WTC11 (cell line): ENCODE measurements at places on chromosomes 11 and 22.
A peak's percentile ranks its signal among the peaks of the same experiment; 100 is the strongest.

DNA sequence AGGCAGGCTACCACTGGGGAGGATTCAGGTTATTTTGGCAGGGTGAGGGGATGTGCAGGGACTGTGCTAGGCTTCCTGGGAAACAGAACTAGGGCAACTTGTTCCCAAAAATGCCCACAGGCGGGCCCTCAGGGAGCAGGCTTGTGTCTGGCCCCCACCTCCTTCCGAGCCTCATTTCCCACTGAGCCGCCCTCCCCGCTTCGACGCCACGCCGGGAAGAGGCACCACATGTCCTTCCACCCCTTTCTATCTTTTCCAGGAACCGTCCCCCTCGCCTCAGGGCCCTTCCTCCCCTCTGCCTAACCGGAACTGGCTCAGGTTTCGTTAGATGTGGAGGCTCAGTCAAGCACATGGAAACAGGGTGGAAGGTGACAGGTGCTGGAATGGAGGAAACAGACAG lies 9.4 kb upstream of the CHADL start:
- DNase-seq: no peak

GRCh38 chr22:30413001-30413400 lies 12.6 kb upstream of the MTFP1 start:
- no peak for DNase-seq

GRCh38 chr11:126585388-126585773 lies 229.9 kb downstream of the ST3GAL4 start:
- no peak for DNase-seq

GRCh38 chr11:69950120-69950519 lies 128.0 kb upstream of the ANO1 start:
- DNase-seq: peak; percentile 89

GRCh38 chr11:58656348-58656747 lies 33.9 kb downstream of the CNTF start:
- no peak for DNase-seq

- DNase-seq: no peak
Observed at GRCh38 chr11:66861774-66862558, 5.1 kb downstream of the LRFN4 start.

GRCh38 chr11:27653990-27654758 lies 46.1 kb downstream of the BDNF start:
- DNase-seq: no peak

DNA sequence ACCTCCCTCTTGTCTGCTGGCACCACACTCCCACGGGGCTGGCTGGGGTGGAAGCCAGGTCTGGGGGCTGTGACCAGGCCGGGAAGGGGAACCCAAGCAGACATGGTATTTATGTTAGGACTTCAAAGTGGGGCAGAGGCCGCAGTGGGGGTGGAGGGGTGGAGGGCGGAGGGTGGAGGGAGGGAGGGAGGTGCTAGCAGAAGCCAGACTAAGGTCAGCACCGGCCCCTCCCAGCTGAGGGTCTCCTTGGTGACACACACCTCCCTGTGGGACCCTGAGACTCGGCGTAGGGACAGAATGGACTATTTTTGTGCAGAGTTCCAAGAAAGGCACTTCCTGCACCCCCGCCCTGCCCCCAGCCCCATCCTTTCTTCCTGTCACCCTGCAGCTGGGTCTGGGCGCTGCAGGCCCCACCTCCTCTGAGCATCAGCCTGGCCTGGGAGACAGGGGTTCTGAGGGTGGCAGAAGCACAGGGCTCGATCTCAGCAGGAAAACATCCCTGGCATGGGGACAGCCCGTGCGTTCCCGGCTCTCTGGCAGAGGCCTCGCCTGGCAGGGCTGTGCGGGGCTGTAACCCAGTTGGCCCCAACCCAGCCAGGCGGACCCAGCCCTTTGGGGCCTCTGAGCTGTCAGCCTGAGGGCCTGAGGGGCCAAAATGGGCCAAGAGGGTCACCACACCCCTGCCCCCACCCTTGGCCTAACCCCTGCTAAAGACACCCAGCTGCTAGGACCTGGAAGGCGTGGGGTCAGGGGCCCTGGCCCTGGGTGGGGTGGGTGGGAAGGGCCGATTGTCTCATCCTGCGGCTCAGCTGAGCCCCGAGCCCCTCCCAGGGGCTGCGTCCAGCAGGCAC lies 9.6 kb upstream of the CD248 start:
- DNase-seq: no peak

DNA sequence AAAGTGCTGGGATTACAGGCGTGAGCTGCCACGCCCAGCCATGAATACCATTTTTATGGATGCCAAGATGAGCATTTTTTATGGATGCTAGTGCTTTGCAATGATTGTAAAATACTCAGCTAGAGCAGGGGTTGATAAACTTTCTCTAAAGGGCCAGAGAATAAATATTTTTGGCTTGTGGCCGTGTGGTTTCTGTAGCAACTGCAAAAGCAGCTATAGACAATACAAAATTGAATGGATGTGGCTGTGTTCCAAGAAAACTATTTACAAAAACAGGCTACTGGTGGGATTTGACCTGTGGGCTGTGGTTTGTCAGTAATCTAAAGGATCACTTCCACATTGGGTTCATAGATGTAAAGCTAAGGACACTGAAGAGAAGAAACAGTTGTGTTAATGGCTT lies 56.0 kb downstream of the COMMD9 start:
- no peak for DNase-seq

GRCh38 chr22:35313311-35314121 lies 13.8 kb downstream of the TOM1 start:
- DNase-seq: no peak

- DNase-seq: no peak
Observed at GRCh38 chr11:126339863-126340434, 15.5 kb upstream of the ST3GAL4 start.

DNA sequence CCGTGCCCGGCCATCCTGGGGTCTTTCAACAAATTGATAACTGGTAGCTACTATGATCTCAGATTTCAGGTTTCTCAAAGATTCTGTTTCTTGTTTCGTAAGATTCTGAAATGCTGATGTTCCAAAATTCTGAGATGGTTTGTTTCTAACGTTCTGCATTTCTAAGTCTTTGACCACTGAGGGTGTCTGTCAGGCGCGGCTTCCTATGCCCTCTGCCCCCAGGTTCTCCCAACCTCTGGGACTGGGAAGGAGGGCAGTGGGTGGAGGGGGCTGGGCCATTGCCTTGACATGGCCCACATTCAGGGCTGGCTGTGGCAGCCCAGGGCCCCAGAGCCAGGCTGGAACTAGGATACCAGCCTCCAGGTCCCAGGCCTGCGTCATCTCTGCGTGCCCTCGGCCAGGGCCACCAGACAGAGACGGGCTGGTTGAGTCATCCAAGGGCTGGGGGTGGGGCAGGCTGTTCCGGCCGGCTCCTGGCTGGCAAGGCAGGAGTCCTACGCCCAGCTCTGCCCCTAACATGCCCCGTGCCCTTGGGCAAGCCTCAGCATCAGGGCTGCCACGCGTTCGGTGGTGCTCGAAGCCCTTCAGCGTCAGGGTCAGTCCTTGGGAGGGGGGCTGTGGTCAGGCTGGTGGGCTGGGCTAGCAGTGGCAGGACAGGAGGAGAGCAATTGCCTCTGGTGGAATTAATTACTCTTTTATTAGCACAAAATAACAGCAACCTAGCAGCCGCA lies 5.2 kb downstream of the TMEM134 start:
- DNase-seq: no peak

- no peak for DNase-seq
Observed at GRCh38 chr22:28139961-28140360, 220.9 kb upstream of the PITPNB start.

GRCh38 chr11:95853862-95854261 lies 63.6 kb downstream of the CEP57 start:
- DNase-seq: no peak

GRCh38 chr11:82998697-82999096 lies 73.0 kb downstream of the RAB30 start:
- DNase-seq: no peak

DNA sequence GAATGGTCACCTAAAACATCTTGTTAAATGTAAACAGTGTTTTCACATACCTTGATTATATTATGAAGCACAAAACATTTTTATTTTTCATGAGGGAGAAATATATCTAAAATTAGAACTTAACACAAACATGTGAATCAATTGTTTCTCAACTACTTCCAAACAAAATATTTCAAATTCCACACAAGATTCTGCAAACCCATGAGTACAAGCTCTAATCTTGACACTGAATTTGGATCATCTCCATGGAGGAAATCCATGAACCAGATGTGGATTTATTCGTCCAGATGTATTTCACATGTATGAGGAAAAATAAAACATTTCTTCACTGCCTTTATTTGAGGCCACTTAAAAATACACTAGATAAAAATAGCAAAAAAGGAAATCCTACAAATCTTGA lies 184.2 kb downstream of the SBF2 start:
- DNase-seq: no peak

DNA sequence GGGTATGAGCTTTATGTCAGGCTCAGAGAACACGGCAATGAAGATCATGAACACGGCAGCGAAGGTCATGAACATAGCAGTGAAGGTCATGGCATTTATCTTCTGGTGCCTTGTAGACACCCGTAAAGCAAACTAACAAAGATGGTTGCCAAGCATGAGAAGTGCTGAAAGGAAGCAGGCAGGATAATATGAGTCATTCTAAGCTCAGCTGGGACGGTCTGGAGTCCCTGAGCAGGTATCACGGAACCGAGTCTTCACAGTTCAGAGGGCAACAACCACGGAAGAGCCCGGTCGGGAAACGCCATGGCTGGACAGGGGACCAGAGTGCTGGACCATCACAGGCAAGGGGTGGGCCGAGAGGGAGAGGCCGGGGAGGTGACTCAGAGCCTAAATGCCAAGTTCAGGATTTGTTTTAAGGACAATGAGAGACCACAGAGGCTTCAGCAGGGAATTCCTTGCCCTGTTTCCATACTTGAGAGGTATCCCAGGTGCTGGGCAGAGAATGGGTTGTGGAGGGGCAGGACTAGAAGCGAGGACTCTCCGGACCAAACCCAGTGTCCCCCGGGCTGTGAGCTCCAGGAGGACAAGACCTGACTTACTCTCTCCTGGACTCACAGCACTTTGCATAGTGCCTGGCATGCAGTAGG lies 13.1 kb upstream of the MS4A10 start:
- DNase-seq: no peak

DNA sequence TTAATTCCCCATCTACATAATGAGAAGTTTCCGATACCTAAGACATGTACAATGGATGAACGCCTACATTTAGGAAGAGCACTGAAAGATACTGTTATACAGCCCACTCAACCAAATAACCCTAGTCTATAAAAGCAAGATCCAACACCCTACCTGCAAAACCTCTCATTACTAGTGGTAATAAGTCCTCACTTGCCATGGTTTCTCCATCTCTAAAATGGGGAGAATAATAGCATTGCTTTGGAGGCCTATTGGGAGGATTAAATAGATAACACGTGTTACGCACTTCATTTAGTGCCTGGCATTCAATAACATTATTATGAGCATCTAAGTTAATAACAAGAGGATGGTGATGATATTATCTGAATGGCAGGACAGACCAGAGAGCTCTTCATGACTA lies 16.9 kb downstream of the LGR4 start:
- no peak for DNase-seq

- DNase-seq: peak; percentile 25
Observed at GRCh38 chr11:113553915-113554314, 78.7 kb upstream of the DRD2 start.

GRCh38 chr22:33699176-33699575 lies 221.1 kb downstream of the LARGE1 start:
- no peak for DNase-seq

- DNase-seq: no peak
Observed at GRCh38 chr11:83033972-83034672, 37.6 kb downstream of the RAB30 start.

DNA sequence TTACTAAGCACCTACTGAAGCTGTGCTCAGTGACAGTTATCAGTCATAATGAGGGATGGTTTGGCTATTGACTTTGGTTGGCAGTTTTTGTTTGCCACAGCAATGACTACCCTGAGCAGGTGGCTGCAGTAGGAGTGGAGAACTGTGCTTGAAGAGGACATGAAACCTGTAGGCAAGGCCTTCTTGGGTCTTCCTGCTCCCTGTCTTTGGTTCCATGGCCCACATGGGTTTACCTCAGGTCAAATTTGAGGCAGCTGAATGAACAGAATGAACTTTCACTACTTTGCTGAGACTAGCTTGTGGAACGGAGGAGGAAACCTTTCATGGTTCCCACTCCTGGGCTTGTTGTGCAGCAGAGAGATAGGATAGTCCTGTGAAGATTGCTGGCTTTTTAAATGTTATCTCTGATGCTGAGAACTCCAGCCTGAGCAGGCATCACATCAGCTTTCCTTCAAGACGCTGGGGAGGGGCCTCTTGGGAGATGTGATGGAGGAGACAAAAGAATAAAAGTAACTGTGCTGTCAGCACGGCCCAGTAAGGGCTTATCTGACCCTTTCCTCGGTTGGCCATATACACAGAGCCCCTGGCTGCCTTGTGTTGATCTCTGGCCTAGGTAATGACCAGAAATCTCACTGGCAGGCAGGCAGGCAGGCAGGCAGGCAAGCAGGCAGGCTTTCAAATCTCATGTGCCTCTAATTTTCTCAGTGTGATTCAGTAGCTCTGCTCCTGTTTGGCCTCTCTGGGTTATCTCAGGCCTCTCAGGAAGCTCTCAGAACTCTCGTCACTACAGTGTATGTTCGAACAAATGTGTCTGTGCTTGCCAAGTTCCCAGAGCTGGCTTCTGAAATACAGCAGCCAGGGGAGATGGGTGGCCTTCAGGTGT lies 12.0 kb downstream of the STIM1 start:
- no peak for DNase-seq

- no peak for DNase-seq
Observed at GRCh38 chr11:25938952-25939351, 393.0 kb upstream of the ANO3 start.

DNA sequence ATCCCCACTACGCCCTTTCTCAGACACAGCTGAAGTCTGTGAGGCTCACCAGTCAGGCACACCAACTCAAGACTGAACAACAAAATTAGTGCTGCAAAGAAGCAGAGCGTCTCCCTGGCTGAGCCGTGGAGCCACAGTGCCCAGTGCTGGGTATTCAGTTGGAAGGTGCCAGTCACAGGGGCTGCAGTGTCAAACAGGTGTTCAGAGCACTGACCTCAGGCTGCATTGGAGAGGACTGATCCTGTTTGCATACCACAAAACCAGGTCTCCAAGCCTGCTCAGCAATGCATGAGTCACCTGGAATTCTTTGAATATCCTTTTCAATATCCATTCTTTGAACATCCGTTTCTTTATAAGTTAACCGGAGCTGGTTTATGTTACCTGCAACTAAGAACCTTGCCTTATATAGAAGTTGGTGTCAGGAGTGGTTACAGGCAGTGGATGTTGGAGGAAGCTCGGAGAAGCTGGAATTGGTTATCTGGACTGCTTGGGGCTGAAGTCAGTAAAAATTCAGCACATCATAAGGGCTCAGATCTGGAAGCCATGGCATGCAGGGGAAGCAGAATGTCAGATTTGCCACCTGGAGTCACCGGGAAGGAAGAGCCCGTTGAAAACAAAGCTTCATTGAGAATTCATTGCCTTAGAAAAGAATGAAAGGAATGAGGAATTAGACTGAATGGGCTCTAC lies 30.3 kb downstream of the PDGFB start:
- peak; percentile 57 for DNase-seq

- DNase-seq: no peak
Observed at GRCh38 chr11:130381317-130381716, 47.1 kb downstream of the ADAMTS8 start.

- no peak for DNase-seq
Observed at GRCh38 chr11:118938491-118939403, 13.0 kb upstream of the BCL9L start.

- peak; percentile 91 for DNase-seq
Observed at GRCh38 chr22:19679522-19680101, 34.7 kb upstream of the SEPTIN5 start.

- no peak for DNase-seq
Observed at GRCh38 chr11:32079553-32079952, 11.3 kb upstream of the RCN1 start.
